MCF 10A (cell line): ENCODE measurements at places on chromosomes 13 and 19.
A peak's percentile ranks its signal among the peaks of the same experiment; 100 is the strongest.

- no peak for DNase-seq
Observed at GRCh38 chr13:49936968-49937273, 781 bp upstream of the SPRYD7 start.

DNA sequence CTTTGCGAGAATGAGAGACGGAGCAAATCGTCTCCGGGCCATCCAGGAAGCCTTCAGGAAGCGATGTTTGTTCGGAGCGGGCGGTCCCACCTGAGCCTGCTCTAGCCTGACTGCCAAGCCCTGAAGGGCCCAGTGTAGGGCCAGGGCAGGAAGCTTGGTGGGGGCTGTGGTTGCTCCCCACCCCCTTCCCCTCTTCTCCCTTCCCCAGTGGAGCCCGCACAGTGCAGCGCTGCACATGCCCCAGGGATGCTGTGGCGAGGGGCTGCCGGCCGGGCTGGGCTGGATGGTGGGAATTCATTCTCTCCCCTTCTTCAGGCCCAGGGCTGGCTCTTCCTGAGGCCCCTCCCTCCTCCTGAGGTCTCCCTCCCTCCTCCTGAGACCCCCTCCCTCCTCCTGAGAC lies 7.1 kb upstream of the GRTP1 start:
- DNase-seq, result no peak

DNA sequence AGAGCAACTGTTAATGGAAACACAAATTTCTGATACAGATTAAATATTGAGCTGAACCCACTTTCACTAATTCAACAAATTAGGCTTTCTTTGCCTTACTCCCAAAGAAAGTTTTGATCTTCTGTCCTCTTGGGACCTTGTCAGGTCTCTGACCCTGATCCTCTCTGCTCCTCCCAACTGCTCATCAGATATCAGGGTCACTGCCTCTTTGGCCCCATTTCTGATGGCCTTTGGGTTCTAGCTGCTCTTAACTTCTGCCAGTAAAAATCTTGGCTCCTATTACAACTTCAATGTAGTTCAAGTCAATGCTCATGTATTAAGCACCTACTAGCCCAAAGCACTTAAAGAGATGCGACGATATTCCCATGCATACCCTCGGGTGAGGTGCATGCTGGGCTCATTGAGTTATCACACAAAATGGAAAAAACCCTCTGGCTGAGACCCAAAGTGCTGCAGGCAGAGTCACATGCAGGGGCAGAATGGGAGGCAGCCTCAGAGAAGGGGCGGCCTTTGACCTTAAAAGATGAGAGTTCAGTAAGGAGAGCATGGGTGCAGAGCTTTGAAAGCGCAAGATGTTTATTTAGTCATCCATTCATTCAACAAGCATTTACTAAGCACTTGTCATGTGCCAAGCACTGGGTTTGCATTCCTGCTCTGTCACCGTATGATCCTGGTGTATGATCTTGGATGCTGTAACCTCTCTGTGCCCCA lies 183.4 kb downstream of the USP12 start:
- DNase-seq, result no peak

GRCh38 chr13:27171244-27171826 lies at the start of gene USP12:
Gene USP12, minus strand, starts transcription at chr13:27171811. Its CDS starts 172 bp downstream, at chr13:27171639.
- no peak for DNase-seq

GRCh38 chr13:48508011-48508410 lies 24.9 kb downstream of the RCBTB2 start:
- peak; percentile 17 for DNase-seq
